ENCODE measurements at places on chromosomes 13 and 19.

- DNase-seq, result peak; percentile 47
These were observed 90.4 kb downstream of the COL4A1 start for GRCh38 chr13:110216398-110217041.

DNA sequence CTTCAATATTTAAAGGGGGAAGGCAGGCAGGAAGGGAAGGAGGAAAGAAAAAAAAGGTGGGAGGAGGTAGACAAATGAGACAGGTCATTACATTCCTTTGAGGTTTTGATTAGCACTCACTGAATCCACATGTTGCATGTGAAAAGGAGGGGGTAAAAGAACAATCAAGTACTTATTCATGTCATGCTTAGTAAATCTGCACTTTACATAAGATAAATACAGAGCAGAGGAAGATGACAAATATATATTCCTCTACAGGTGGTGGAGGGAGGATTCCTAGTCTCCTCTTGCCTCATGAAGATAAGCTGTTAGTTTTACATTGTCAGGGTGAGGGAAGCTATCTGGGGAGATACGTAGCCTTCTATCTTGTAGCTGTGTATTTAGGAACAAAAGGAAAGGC is 1645.4 kb upstream of the SPRY2 start:
- DNase-seq, result no peak

DNA sequence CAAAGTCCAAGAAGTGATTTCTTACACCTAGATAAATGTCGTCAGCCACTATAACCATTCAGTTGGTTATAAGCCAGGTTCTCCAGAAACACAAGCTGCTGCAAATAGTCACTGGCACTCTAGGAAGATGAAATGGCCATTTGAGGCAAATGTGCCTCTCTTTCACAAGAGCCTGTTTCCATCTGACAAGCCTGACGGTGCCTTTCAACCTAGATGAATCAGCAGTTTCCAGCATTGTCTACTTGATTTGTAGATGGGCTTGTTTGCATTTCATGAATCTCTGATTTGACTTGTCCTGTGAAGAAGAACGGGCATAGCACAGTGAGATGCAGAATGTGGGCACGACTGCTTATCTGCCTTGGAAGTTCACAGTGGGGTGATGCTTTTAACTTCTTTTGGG is 327.2 kb downstream of the LMO7 start:
- DNase-seq, result no peak

GRCh38 chr19:3350014-3350663 is 16.2 kb upstream of the NFIC start:
- no peak for DNase-seq

DNA sequence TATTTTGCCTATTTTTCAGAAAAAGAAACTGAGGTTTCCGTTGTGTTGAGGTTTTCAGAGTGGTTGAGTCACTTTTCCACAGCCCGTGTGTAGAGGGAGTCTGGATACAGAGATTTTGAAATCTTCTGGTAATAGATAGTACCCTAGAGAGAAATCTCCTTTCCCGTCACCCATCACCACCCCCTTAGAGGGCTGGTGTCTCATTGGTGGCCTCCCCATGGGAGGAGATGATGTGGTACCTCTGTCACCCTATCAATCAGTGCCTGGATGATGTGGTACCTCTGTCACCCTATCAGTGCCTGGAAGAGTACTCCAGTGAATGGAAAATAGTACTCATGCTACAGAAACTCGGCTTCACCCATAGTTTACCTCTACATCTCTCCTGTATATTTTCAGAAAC is 42.2 kb upstream of the SERP2 start:
- DNase-seq, result no peak

GRCh38 chr13:24035411-24035810 is 125.1 kb upstream of the SPATA13 start:
- DNase-seq, result no peak

GRCh38 chr13:112270951-112271350 is 105.2 kb upstream of the SPACA7 start:
- DNase-seq, result no peak

DNA sequence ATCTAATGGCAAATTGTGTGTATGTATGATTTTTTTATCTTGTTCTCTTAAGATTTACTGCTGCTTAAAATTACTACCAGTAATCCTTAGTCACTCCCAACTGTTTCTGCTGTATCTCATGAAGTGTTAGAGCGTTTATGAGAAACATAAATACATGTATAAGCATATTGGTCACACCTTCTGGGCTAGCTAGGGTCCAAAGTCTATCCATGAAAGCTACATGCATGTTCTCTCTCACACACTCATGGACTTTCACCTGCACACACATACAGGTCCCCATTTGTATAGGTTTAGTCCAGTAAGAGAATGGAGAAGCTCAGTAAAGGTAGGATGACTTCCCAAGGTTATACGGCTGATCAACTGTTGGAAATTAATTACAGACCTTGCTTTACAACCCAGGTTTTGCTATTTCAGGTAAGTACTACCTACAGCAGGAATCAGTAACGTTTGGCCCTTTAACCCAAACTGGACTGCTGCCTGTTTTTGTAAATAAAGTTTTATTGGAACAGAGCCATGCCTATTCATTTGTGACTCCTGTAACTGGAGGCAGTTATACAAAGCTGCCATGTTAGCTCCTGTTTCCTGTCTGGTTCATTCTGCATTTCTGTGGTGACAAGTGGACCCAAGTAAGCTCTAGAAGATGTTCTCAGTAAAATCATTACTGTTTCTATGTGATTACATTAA is 15.3 kb downstream of the METTL21C start:
- DNase-seq, result no peak

DNA sequence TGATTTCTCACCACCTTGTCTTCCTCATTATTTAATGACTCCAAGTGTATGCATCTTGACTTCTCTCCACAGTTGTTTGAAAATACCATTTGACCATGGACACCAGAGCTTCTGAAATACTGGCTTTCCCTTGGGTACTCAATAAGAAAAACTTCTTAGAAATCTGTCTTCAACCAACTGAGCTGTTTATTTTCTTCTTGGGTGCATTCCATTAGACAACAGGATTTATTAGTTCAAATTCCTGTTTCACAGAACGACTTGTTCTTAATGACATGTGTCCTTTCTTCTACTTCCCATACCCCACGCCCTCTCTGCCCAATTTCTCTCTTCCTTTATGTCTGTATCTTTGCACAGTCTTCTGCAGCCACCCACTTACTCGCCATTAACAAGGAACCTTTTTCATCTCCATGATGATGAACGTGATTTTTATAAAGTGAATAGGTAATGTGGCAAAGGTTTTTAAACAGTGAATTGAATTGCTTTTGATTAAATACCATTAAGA is 11.3 kb upstream of the ITM2B start:
- no peak for DNase-seq

GRCh38 chr19:13024951-13025697 is 29.8 kb downstream of the NFIX start:
- DNase-seq, result no peak

DNA sequence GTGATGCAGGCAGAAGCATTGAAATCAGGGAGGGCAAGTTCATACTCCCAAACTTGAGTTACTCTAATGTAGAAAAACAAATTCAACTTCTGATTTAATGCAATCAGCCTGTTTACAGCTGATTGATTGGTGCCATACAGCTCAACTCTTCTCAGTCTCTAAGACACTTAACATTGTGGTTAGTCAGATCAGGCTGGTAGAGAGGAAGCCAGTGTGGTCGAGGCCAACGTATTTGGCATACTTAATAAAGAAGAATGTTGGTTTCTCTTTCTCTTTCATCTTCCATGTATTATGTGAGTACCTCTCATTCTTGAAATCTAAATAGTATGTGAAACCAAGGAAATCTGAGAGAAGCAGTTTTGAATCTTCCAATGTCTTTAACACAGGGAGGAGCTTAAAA is 255.0 kb upstream of the SLITRK1 start:
- DNase-seq, result no peak

- DNase-seq, result no peak
These were observed 1.2 kb downstream of the NDUFA7 start for GRCh38 chr19:8319807-8320520.

DNA sequence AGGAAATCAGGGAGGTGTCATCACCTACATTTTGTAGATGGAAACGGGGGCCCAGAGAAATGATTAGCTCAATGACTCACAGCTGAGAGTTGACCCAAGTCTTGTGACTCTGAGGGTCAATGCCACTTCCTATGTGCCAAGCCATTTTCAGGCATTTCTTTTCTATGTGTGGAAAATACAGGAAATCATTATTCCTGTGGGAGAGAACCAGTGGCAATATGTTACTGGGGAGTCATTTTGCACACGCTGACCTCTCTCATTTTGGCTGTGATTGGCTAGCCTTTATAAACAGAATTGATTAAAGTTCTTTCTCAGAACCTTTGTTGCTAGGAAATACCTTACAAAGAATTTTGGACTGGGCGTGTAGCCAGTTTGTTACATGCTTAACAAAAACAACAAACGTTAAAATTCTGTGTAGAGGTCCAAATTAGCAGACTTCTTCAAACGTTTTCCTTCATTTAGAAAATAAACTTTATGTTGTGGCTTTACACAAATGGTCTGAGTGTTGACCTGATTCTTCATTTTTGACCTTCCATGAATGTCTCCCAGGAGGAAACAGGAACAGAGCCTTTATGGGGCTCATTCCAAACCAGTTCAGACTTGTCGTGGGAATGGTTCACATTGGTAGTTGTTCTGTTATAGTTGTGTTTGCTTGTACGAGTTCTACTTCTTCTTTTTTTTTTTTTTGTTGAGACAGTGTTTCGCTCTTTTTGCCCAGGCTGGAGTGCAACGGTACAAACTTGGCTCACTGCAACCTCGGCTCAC is 11.4 kb downstream of the PCCA start:
- DNase-seq, result peak; percentile 21

GRCh38 chr13:46667687-46668281 is 114.8 kb downstream of the LRCH1 start:
- DNase-seq, result no peak

GRCh38 chr19:2375353-2376121 is 15.5 kb downstream of the TMPRSS9 start:
- no peak for DNase-seq

DNA sequence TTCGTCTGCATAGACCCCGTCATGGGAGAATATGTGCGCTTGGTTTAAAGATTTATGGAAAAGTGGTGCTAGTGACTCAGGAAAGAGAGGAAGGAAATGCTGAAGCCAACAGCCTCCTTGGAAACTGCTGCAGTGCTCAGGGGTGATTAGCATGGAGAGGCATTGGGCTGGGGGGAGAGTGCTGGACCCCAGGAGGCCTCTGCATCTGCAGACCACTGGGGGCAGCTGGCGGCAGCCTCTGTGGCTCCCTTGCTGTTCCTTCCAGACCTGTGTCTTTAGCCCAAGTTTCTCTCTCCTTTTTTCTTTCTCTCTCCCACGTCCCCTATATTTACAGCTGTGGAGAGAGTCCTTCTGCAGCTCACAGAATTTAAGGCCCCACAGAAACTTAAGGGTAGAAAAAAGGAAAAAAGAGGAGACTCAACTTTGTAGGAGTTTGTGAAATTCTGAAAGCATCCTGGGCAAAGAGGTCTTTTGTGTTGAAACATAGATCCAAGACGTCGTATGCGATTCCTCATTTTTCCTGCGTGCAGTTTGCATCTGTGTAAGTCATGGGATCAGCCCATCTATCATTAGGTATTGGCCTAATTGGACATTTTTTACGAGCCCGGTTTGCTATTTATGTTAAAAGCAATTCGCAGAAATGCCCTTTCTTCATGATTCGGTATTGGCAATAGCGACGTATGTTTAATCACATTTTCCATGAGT is 116.2 kb upstream of the ZNF536 start:
- DNase-seq, result peak; percentile 43

- DNase-seq, result peak; percentile 32
These were observed 5.0 kb downstream of the RNF113B start for GRCh38 chr13:98171900-98172589.

DNA sequence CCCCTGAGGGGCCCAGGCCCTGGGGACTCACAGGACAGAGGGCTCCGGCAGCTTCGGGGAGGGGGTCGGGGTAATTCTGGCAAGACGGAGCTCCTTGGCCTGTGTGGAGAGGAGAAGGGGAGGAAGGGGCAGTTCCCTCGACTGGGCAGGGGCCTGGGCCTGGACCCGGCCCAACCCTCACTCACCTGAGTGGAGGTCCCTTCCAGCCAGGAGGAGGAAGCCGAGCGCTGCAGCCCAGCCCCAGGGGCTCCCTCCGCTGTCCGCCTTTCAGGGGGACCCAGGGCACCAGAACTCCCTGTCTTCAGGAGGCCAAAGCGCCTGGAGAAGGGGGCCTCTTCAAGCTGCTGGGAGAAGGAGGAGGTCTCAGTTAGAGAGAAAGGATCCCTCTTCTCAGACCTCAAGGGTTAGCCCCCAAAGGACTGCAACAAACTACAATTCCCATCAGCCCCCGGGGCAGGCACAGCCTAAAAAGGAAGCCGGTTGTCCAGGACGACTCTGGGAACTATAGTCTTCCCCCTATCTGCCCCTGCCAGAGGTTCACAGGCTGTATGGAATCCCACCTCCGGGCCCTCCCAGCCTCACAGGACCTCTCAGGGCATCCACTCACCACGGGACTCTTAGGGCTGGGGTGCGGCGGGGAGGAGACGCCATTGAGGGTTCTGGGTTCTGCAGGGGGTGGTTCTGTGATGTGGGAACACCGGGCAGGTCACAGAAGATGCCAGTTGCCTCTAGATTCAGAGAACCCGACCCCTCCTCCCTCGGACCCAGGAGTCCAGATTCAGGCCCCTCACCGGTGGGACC is 19.8 kb downstream of the EPS8L1 start:
- no peak for DNase-seq

- DNase-seq, result no peak
These were observed 7.1 kb downstream of the AKAP8 start for GRCh38 chr19:15372470-15372869.

- DNase-seq, result peak; percentile 68
These were observed 46.0 kb downstream of the SAE1 start for GRCh38 chr19:47176627-47177090.

GRCh38 chr19:39752390-39752789 is 14.6 kb upstream of the CLC start:
- no peak for DNase-seq

- DNase-seq, result no peak
These were observed 103.6 kb downstream of the MBNL2 start for GRCh38 chr13:97325738-97326137.

GRCh38 chr13:19685437-19685836 is 52.0 kb downstream of the MPHOSPH8 start:
- DNase-seq, result no peak

- peak; percentile 86 for DNase-seq
These were observed 75.8 kb upstream of the UBAC2 start for GRCh38 chr13:99124794-99125316.

DNA sequence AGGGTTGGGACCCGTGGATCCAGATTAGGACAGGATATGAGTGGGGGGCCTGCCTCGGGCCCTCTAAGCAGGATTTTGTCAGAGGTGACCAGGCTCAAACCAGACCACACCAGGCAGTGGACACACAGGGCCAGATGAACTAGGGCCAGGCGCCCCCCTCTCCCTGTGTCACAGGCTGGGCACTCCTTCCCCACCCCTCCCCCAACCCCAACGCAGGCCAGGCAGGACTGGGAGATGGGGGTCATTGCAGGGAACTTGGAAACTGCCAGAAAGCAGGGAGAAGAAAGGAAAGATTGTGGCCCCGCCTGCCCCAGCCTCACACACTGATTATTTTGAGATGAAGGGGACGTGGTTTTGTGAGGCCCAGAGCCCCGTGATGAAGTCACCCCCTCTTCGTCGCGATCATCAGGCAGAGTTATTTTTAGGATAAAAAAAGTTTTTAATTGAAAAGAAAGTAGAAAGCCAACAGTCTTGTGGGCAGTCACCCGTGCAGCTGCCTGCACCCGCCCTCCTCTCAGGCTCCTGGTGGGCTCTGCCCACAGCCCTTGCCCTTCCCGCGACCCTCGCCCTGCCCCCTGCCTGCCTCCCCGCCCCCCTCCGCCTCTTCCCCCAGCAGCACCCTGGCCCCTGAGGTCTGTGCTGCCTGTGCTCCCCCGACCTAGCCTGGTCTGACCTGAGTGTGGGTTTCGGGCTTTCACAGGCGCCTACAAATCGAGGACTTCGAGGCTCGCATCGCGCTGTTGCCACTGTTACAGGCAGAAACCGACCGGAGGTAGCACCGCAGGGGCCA is 1.9 kb upstream of the YJEFN3 start:
- no peak for DNase-seq
